Activated CD4-positive, alpha-beta T cell treated with anti-CD3 and anti-CD28 coated beads, Interleukin-2, amount 10 ng/mL, durations not matched to agents 7 days and 5 days (primary cell): ENCODE measurements at places on chromosomes 7 and 10.

GRCh38 chr7:73530800-73531199 lies 8.7 kb upstream of the BAZ1B start:
- no peak for DNase-seq

GRCh38 chr7:130293521-130293920 lies 560 bp downstream of the CPA4 start:
- DNase-seq, result no peak

DNA sequence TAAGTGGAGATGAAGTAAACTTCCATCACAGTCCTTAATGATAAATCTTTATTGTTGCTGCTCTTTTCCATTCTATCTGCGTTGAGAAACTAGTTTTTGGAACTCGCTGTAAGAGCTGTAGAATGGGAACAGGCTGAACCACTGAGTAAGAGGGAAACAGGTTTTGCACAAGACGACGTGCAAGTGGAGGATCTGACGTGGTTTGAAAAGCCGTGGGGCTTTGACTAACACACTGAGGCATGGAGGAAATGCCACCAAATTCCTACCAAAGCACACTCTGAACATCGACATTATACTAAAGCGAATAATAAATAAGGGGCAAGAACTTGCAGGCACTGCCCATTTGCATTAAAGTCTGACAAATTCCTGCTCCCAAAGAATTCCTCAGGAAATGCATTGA lies 160.6 kb downstream of the KLF6 start:
- no peak for DNase-seq

GRCh38 chr7:105387508-105388355 lies 989 bp downstream of the SRPK2 start:
- peak; percentile 59 for DNase-seq

- no peak for DNase-seq
Measured at GRCh38 chr7:1977059-1977875, 255.5 kb downstream of the MAD1L1 start.

DNA sequence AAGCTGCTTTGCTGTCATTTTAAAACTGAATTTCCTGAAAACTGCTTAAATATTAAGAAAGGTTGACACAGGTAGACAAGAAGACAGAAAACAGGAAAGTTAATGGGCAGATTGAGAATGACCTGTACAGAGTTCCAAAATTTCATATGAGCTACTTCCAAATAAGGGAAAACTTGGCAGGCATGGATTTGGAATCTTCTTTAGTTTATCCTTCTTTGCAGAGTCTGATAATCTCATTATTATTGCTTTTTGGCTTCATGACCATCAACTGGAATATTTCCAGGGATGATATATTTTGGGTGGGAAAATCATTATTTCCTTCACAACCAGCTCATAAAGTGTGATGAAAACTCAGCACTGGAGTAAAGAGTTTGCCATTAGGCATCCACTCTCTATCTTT lies 346.5 kb upstream of the NPVF start:
- DNase-seq, result no peak

GRCh38 chr10:131127610-131128009 lies 183.9 kb downstream of the TCERG1L start:
- no peak for DNase-seq

GRCh38 chr10:63515002-63515763 lies 6.0 kb upstream of the REEP3 start:
- DNase-seq, result peak; percentile 37

DNA sequence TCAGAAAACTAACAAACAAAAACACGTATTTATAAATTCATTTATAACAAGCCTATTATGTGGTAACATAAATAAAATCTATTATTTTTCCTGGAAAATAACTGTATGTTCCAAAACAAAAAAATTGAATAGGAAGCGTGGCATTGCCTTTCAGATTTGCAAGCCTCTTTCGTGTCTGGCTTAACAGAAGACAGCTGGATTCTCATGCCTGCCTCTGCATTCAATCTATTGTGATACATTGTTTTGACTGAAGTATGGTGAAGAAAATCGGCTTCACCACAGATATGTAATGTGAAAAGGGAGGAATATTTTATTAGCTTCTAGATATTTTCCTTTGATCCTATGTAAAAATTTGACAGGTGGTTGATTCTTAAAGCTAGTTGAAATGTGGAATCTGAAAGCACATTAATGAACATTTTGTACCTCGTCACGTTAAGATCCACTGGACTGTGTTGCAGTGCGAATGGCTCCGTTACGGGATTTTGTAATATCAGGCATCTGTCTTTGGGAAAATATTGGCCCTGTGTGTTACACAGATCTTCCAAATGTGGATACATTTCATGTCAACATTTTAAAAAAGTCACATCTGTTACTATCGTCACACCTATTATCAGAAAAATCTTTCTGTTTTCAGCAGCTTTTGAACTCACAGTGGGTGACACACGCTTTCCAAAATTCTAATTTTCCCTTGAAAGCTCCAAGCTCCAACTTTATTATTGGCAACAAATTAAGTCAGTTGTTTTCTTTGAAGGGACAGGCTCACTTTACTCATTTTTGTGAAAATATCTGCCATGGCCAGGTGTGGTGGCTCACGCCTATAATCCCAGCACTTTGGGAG lies 26.2 kb downstream of the PALD1 start:
- DNase-seq, result no peak

DNA sequence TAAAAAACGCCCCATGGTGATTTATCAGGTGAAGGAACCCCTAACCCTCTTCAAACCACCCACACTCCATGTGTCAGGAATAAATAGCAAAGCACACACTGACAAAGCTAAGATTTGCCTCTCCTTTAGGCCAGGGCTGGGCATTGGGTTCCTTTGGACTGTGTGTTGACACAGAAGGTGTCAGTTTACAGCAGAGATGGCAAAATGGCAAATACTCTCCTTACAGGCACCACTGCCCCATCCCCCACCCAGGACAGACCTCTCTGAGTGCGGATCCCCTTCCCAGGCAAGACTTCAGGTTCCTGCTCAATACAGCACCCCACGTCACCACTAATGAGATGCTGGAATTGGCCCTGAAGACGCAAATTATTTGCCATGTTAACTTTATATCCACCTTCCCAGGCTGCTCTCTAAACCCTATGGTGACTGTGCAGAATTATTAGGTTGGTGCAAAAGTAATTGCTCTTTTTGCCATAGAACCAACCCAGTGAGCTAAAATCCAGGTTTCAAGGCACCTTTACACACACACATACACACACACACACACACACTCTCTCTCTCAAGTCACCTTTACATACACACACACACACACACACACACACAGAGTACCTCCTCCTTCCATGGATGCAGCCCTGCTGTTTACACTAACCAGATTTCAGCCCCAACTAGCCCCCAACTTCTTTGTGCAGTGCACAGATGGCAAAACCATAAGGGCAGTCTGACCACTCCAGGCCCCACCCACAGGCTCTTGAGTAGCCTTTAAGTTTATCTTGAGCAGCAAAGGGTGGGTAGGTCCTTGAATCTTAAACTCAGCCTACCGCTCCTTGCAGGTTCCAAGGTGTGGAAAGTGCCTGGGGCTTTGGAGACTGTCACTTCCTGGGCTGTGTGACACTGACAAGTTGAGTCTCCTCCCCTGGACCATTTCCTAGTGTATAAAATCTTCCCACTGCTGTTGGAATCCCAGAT lies 4.0 kb upstream of the ZCCHC24 start:
- no peak for DNase-seq

DNA sequence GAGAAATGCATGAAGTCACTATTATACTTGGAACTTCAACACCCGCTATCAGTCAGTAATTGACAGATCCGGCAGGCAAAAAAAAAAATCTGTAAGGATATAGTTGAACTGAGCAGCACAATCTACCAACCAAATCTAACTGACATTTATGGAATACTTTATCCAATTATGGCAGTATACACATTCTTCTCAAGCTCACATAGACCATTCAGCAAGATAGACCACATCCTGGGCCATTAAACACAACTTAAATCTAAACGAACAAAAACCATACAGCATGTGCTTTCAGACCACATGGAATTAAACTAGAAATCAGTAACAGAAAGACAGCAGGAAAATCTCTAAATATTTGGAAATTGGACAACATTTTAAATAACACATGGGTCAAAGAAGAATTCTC lies 112.7 kb downstream of the MPP7 start:
- DNase-seq, result no peak

- no peak for DNase-seq
Measured at GRCh38 chr7:112049555-112050249, 156.5 kb downstream of the DOCK4 start.

- DNase-seq, result no peak
Measured at GRCh38 chr10:106107706-106108105, 1056.8 kb downstream of the SORCS1 start.

DNA sequence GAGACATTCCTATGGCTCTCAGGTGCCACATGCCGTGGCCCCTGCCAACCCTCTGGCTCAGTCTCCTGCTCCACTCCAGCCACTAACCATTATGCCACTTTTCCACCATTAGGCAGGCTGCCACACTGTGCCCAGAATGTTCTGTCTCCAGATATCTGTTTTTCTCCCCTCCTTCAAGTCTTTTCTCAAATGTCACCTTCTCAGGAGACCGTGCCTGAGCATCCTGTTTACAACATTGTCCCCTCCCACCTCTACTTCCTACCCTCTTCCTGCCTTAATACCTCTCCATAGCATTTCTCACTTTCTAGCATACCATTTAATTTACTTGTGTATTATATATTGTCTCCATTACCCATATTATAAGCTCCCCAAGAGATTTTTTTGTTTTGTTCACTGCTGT lies 162.5 kb upstream of the LYZL2 start:
- DNase-seq, result no peak

DNA sequence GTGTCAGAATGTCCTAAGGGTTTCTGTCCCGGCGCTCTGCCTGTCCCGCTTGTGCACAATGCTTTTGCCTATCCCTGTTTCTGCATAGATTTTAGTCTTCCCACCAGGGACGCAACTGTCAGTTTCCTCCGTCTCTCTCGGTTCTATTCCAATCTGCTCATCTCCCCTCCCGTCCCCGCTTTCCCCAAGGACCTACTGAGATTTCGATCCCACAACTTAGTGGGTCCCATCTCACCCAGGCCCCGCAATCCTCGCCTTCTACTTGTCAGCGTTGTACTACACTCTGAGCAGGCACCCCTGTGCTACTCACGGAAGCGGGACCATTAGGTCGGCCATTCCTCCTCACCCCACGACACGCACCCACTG lies 519 bp upstream of the ZNF655 start:
- no peak for DNase-seq

- DNase-seq, result no peak
Measured at GRCh38 chr10:87664276-87664701, 4.6 kb downstream of the PAPSS2 start.

DNA sequence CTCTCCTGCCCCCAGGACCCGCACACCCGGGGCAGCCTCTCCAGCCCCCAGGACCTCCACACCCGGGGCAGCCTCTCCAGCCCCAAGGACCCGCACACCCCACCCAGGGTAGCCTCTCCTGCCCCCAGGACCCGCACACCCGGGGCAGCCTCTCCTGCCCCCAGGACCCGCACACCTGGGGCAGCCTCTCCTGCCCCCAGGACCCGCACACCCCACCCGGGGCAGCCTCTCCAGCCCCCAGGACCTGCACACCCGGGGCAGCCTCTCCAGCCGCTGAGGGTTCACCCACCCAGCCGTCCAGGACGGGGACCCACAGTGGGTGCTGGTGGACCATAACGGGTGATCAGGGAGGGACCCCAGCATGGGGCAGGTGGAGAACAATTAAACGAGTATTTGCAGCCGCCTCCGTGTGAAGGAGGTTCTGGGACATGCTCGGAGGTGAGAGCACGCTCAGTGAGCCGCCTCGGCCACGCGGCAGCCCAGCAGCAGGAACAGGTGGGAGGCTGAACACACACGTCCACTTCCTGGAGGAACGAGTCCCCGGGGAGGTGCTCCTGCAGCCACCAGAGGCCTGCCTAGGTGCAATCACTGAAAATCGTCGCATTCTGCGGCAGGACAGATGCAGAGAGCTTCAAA lies 107.9 kb downstream of the PDGFA start:
- no peak for DNase-seq

DNA sequence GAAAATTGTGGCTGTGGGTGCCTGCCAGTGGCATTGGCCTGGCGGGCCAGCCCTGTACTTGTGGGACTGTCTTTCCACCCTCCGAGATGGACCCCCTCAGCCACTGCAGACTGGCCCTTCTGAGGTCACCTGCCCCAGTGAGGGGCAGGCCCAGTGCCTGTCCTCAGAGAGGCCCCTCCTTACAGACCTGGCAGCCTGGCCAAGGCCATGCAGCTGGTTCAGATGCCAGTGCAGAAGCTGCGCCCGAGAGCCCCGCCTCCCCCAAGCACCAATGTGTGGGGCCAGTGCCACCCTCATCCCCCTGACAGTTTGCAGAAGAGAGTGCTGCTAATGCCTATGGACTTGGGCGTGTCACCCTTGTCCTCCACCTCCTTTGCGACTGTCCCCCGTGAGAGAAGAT lies 10.0 kb downstream of the ZNF316 start:
- no peak for DNase-seq

- DNase-seq, result no peak
Measured at GRCh38 chr7:26180792-26181198, 19.8 kb downstream of the HNRNPA2B1 start.

DNA sequence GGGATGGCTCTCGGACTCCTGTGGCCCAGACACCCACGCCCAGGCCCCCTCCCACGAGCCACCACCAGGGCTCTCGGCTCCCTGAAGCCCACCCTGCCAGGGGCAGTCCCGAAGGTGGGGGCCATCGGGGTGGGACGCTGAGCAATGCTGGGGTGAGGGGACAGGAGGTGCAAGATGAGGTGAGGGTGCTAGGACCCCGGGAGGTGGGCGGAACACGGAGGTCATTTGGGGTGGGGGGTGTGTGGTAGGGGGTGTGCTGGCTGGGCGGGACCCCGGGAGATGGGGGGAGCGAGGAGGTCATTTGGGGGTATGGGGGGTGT lies 17.0 kb upstream of the LFNG start:
- DNase-seq, result no peak

DNA sequence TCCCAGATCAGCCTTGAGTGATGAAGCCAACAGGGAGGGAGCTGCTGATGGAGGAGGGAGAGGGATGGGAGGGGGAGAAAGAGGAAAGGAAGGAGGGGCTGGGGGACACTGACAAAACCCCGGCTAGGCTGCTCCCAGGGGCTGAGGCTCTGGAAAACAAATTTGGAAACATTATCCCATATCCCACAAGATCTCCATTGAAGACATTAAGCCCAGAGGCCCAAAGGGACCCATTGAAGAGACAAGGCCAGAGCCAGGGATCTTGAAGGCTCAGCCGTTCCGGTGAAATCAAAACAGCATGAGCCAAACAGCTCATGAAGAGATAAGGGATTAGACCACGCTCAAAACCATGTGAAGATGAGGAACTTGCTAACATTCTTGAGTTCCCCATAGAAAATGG lies 184.3 kb upstream of the ITGB1 start:
- no peak for DNase-seq

- no peak for DNase-seq
Measured at GRCh38 chr10:131702531-131703356, 198.1 kb upstream of the PPP2R2D start.

GRCh38 chr7:116357781-116358670 lies 141.5 kb upstream of the CAV2 start:
- DNase-seq, result no peak

- no peak for DNase-seq
Measured at GRCh38 chr7:106869954-106870353, 4.9 kb downstream of the PIK3CG start.

GRCh38 chr7:69588773-69589172 lies 9.5 kb upstream of the AUTS2 start:
- no peak for DNase-seq
